ENCODE measurements at places on chromosomes 1 and 21.

GRCh38 chr1:228048659-228049298 lies 33.7 kb upstream of the ARF1 start:
- DNase-seq, result no peak

GRCh38 chr1:54301497-54301896 lies 101.5 kb downstream of the MRPL37 start:
- no peak for DNase-seq

DNA sequence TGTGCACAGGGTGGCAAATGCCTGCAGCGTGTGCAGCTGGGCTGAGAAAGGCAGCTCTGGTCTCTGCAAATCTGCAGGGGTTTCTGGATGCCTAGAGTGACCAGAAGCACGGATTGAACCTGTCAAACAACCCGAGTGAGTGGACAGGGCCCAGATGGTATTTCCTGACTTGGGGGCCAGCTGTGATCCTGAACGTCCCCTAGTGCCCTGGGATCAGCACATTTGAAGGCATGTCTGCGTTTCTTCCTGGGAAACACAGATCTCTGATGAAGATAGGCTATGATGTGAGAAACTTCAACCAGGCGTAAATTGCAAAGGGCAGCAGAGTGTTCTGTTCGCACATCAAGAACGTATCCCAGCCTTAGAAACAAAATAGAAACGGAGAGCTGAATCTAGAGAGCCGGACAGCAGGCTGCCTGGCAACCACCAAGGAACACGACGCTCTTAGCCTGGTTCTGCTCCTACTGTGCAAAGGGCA lies 163.1 kb downstream of the KCNJ6 start:
- DNase-seq, result no peak

GRCh38 chr21:45457161-45457831 lies 52.3 kb downstream of the COL18A1 start:
- no peak for DNase-seq

DNA sequence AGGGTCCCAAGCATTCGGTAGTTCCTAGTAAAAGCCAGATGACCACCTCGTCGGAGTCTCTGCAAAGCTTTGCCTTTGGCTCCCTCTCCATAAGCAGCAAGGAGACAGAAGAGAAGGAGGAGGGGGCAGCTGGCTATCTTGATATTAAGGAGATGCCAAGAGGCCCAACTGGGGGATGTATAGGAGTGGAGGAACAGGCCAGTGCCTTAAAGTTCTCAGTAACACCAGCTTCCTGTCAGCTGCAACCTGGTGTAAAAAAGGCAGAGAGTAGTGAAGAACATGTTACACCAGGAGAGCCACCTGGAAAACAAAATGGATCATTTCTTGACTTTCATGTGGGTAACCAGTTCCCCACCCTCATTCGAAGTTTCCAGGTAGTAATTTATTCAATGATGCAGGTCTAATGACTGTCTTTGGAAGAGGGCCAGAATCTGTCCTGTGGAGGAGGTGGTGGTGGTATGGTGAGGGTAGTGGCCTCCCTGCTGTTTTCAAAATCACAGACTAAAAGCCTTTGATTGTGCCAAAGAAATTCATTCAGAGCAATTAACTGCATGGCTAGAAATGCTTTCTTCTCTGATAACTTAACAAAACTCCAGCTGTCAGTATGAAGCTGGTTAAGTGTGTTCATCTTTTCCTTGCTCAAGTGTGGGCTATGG lies 27.3 kb downstream of the TMEM200B start:
- DNase-seq, result no peak

Measured in astrocyte (in vitro differentiated cells and primary cell).